NCI-H2029 (cell line): ENCODE measurements at places on chromosomes 1 and 21.
A peak's percentile ranks its signal among the peaks of the same experiment; 100 is the strongest.

- peak; percentile 17 for DNase-seq
Measured at GRCh38 chr1:211135342-211135950, 1.5 kb upstream of the KCNH1 start.

GRCh38 chr1:229482511-229482910 lies 25.6 kb downstream of the NUP133 start:
- no peak for DNase-seq

DNA sequence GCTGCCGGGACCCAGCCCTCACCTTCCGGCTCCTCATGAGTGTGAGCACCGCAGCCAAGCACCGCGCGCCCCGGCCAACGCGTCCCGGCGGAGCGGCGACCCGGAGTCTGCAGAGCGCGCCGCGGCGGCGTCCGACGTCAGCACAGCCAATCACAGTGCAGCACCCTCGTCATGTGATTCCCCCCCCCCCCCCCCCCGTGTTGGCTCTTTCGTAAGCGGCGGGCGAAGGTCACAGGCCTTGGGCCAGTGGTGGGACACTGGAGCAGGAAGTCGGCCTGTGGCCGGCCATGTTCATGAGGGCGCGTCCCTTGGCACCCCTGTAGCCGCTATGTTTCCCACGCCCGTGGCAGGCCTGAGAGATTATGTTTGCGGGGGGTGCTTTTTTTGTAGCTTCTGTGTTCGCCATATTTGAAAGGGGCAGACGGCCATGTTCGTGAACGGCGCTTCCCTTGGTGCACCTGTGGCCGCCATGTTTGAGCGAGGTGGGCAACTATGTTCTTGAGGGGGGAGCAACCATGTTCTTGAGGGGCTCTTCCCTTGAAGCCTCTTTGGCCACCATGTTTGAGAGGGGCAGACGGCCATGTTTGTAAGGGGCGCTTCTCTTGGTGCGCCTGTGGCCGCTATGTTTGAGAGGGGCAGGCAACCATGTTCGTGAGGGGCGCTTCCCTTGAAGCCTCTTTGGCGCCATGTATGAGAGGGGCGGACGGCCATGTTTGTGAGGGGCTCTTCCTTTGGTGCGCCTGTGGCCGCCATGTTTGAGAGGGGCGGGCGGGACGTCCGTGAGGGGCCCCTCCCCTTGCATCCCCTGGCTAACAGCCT lies at the start of gene C1orf174:
Gene C1orf174, minus strand, starts transcription at position 123 of the 819 bp plus-strand sequence. Its CDS starts 86 bp downstream, at position 37.
- DNase-seq: no peak

GRCh38 chr1:49102752-49103151 lies 326.1 kb upstream of the BEND5 start:
- DNase-seq: no peak

- no peak for DNase-seq
Measured at GRCh38 chr1:23125489-23125888, 43.2 kb downstream of the LUZP1 start.

GRCh38 chr1:206512058-206512850 lies 4.9 kb downstream of the RASSF5 start:
- DNase-seq: no peak

GRCh38 chr1:25952841-25953401 lies 44.9 kb downstream of the PAFAH2 start:
- DNase-seq: no peak

GRCh38 chr1:94979131-94979530 lies 52.2 kb upstream of the CNN3 start:
- no peak for DNase-seq

GRCh38 chr1:83961571-83962295 lies 37.2 kb downstream of the TTLL7 start:
- no peak for DNase-seq

- DNase-seq: no peak
Measured at GRCh38 chr21:21463456-21463855, 465.2 kb downstream of the NCAM2 start.

- DNase-seq: peak; percentile 33
Measured at GRCh38 chr1:175319112-175319911, 126.7 kb upstream of the KIAA0040 start.

GRCh38 chr1:10973956-10974881 lies 38.2 kb upstream of the TARDBP start:
- no peak for DNase-seq

GRCh38 chr21:33661146-33661545 lies 18.8 kb downstream of the ITSN1 start:
- DNase-seq: no peak

GRCh38 chr1:112558634-112559033 lies 49.9 kb downstream of the WNT2B start:
- DNase-seq: no peak

GRCh38 chr1:187032982-187033692 lies 204.4 kb downstream of the PLA2G4A start:
- no peak for DNase-seq

DNA sequence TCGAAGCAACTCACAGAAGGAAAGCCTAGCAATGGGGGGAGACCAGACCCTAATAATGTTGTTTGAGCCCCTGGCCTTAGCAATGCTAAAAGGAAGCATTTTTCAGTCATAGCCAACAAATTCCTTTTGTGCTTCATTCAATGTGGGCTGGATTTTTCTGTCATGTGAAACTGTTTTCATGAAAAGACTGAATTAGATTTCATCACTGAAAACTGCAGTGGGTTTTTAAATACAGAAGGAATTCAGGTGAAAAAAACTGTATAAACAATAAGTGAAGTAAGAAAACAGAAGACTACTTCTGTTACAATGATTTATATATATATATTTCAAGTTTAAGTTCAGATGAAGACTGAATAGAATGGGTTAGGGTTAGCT lies 204.8 kb downstream of the SMYD3 start:
- DNase-seq: no peak

- no peak for DNase-seq
Measured at GRCh38 chr1:86429835-86430234, 5.9 kb downstream of the CLCA2 start.

DNA sequence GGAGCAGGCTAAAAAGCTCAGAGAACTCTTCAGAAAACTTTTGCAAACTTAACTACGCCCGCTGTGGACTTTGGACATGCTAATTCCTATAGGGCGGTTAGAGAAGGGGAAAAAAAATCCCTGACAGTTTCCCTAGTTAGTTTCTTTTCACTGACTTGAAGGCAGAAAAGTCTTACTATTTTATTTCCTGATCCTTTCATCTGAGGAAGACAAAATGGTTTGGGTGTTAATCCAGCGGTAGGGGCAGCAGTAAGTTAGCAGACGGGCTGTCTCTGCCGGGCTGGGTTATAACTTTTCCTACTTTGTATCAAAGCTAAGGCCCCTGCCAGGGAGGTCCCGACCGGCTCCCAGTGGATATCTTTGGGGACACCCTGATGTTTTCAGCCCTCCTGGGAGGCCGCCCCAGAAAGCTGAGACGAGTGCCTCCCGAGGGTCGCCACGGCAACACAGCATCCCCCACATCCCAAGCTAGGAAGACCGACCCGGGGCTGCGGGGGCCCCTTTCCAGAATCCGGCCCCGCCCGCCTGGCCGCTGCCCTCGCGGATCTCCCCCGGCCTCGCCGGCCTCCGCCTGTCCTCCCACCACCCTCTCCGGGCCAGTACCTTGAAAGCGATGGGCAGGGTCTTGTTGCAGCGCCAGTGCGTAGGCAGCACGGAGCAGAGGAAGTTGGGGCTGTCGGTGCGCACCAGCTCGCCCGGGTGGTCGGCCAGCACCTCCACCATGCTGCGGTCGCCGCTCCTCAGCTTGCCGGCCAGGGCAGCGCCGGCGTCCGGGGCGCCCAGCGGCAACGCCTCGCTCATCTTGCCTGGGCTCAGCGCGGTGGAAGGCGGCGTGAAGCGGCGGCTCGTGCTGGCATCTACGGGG lies 162.6 kb downstream of the RUNX1 start:
- DNase-seq: no peak

GRCh38 chr1:197868751-197869489 lies 33.5 kb upstream of the C1orf53 start:
- no peak for DNase-seq

DNA sequence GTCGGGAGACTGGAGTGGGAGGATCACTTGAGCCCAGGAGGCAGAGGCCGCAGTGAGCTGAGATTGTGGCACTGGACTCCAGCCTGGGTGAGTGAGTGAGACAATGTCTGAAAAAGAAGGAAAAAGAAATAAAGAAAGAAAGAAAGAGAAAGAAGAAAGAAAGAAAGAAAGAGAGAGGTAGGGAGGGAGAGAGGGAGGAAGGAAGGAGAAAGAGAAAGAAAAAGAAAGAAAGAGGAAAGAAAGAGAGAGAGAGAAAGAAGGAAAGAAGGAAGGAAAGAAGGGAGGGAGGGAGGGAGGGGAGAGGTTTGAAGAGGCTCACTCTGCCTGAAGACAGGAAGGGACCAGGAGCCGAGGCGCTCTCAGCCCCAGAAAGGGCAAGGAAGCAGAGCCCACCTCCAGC lies 4.8 kb upstream of the TCP10L start:
- no peak for DNase-seq
